ENCODE measurements at places on chromosomes 4 and X. TPM values are rescaled to one million over a fixed set of nuclear protein-coding genes. Genes with fewer than 3 reads are reported as not detected.

Gene GABRE
- total RNA-seq: not detected

DNA sequence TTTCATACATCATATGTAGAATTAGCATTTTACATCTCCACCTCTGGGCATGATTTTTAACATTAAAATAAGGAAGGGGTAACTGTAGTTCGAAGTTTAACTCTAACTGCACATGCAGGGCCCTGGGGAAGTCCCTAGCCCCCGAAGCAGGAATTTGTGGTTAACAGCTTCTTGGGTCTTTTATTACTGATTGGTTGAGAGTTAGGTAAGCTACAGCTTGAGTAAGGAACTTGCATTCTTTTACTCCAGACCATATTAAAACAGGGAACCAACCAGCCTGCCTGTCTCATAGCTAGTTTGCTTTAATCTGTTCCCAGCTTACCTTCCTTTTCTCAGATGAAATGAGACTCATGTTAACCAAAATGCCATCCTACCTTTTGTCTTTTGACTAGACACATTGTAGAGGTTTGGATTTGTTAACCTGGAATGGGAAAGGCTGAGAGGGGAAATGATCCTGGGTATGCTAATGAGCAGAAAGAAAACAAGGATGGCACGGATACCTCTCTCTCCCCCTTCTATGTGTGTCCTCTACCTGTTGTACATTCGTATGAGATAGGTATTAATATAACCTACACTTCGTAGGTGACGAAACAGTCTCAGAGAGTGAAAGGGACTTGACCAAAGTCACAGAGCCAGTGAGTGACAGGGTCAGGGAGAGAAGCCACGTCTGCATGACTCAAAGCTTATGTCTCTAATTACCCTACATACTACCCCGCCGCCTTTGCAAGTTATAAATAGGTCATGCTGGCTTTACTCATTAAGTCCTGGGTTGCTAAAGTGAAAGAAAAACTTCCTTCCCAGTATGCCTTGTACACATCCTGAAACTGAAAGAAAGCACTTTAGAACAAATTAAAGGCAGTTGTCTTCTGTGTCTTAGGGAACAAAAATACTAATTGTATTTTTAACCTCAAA, 119.5 kb upstream of the AFF2 start:
- H3K4me1 ChIP-seq: peaks cover 20% of the 10 kb centered on the region
- no peaks in the 10 kb centered on the region for H3K27me3 ChIP-seq
- peak overlapping the region; percentile 97 for H3K27ac ChIP-seq
- H3K36me3 ChIP-seq: no peaks in the 10 kb centered on the region
- peak overlapping the region; percentile 76 for H3K4me3 ChIP-seq
- DNase-seq: peak; percentile 43

Gene GPRASP1
- total RNA-seq: 2.3 TPM

Gene ANK2
- 2.0 TPM for total RNA-seq

DNA sequence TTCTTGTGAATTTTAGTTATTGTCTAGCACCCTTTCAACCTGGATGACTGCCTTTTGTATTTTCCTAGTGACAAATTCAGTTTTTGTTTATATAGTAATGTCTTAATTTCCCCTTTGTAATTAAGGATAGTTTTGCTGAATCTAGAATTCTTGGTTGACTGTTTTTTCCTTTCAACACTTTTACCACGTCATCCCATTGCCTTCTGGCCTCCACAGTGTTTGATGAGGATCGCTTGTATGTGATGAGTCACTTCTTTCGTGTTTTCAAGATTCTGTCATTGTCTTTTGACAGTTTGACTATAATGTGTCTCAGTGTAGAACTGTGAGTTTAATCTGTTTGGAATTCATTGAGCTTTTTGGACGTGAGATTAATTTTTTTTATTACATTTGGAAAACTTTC, 30.1 kb downstream of the KDM6A start:
- no peak for DNase-seq
- H3K27ac ChIP-seq: peak overlapping the region; percentile 3
- peaks cover 46% of the 10 kb centered on the region for H3K4me1 ChIP-seq
- H3K36me3 ChIP-seq: peaks cover 20% of the 10 kb centered on the region

Measured in activated naive CD8-positive, alpha-beta T cell treated with anti-CD3 and anti-CD28 coated beads for 36 hours (primary cell).